ENCODE measurements at places on chromosomes 6 and 20. TPM values are rescaled to one million over a fixed set of nuclear protein-coding genes. Genes with fewer than 3 reads are reported as not detected.

TINAG gene
- total RNA-seq: not detected

CEP250 gene
- total RNA-seq: 63.6 TPM

ROS1 gene
- total RNA-seq: not detected

TPD52L1 gene
- total RNA-seq: 184 TPM

WFDC2 gene
- 159 TPM for total RNA-seq

SLC12A5 gene
- total RNA-seq: 8.7 TPM

C6orf15 gene
- total RNA-seq: 21.6 TPM

SEL1L2 gene
- not detected for total RNA-seq

RPS21 gene
- 2,188 TPM for total RNA-seq

TCF15 gene
- total RNA-seq: not detected

TRIM15 gene
- total RNA-seq: not detected

PEX3 gene
- total RNA-seq: 18.4 TPM
